Stimulated activated CD4-positive, alpha-beta T cell treated with anti-CD3 and anti-CD28 coated beads, Interleukin-12 subunit alpha, Interleukin-12 subunit beta, amount 100 ng/mL, for 4 hours (primary cell): ENCODE measurements at places on chromosomes 16 and 17.

DNA sequence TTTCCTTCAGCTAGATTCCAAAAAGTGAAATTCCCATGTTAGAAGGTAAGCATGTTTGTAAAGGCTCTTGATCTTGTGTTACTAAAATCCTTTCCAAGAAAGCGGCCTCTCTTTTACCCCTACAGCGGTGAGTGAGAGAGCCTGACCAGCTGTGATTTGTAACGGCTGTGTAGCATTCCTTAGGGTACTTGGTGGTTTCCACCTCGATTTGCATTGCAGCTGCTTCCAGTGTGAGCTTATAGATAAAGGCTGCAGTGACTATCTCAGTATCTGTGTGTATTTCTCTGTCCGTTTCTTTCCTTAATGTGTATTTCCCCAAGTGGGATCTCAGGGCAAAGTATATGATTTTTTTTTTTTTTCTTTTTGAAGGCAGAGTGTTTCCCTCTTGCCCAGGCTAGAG lies 169.4 kb downstream of the SNX29 start:
- no peak for DNase-seq

DNA sequence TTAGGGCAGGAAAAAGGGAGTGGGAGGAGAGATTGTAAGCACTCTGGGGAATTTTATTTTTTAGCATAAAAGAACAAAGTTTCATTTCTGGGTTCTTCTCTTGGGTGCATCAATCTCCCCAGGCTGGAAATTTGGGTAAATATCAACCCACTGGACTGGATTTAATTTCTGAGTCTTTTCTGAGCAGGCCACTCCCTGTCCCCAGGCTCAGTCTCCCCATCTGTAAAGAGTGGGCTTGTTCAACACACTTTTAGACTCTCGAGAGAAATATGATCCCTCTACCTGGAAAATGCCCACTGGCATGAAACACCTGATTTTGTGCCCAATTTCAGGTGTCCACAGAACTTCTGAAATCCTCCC lies 617 bp upstream of the VTN start:
- no peak for DNase-seq

GRCh38 chr17:36920032-36921005 lies 17.0 kb upstream of the LHX1 start:
- no peak for DNase-seq

DNA sequence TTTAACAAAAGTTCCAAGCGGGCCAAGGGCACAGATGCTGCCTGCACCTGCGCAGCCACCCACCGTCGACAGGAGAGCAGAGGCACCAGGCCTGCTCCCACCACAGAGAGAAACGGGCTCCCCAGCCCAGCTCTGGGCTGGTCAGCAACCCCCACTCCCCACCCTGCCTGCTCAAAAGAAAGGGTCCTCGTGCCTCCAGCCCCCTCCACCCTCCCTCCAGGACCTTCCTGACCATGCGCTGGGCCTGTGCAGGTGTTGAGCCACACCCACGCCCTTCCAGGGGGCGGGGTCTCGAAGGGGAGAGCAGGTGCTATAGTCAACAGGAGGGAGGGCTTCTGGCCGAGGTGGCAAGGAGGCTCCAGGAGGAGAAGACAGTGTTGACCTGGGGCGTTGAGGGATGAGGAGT lies 25.3 kb downstream of the ZNF778 start:
- no peak for DNase-seq

GRCh38 chr17:2156666-2157065 lies 101.8 kb downstream of the HIC1 start:
- no peak for DNase-seq
